Kasumi-1 (cell line): ENCODE measurements at places on chromosomes 2 and 18.

DNA sequence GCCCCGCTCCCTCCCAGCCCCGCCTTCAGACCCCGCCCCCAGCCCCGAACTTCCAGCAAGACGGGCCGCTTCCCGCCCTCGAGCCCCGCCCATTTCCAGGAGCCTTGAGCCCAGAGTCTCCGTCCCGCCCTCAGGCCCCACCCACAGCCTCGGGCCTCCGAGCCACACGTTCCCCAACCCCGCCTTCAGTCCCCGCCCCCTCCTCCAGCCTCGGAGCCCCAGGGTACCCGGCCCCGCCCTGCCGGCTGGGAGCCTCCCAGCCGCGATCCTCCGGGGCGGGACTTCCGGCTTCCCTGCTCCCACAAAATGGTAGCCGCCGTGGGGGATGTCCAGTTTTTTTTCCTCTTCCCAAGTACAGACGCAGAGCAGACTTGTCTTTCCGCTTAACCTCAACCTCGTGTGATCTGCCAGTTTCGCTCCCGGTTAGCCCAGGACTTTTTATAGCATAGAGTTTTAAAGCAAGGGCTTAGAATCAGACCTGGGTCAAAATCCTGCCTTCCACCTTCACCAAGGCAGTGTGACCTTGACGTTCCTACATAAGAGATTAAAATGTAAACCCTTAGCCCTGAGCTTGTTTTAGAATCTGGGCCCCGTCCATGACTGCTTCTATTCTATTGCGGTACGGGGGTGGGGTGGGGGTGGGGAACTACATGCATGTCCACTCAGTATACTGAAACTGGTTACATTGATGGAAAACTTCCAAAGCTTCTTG lies 435 bp upstream of the GPR155 start:
- DNase-seq: peak; percentile 98

DNA sequence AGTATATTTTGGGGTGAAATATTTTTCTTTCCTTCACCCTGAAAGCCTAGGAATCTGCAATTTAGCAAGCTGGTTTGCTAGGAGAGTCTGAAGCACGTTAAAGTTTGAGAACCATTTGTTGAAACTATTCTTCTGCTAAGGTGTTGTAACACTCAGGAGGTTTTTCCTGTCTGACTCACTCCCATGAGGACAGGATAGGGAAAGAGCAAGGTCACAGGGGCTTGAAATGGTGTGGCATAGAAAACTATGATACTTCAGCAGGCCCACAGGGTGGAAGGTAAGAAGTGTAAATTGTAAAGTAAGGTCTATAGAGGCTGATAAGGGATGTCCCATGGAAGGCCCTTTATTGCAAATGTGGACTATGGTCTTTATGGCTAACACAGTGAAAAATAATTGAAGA lies 177.7 kb upstream of the ZC3H15 start:
- DNase-seq: no peak

GRCh38 chr2:9244985-9245544 lies 38.5 kb downstream of the ASAP2 start:
- no peak for DNase-seq

- DNase-seq: no peak
These were observed 36.1 kb downstream of the METTL21A start for GRCh38 chr2:207589143-207589542.

GRCh38 chr2:158501301-158501700 lies 44.5 kb downstream of the PKP4 start:
- DNase-seq: no peak

DNA sequence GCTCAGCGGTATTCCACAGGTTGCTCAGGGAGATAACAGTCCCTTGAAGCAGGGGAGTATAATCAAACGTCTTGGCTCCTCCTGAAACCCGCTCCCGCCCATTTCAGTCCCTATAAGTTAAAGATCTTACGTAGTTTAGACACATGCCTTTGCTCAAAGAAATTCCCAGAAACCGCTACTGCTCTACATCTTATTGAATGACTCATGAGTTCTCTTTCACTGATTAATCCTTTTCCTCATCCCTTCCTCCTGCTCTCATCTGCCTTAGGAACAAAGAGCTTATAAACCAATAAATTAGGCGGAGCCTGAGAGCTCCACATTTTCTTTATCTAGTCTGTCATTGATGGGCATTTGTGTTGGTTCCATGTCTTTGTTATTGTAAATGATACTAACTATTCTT lies 4.2 kb upstream of the SERPINB4 start:
- no peak for DNase-seq

GRCh38 chr2:60505240-60505879 lies 48.1 kb downstream of the BCL11A start:
- no peak for DNase-seq

DNA sequence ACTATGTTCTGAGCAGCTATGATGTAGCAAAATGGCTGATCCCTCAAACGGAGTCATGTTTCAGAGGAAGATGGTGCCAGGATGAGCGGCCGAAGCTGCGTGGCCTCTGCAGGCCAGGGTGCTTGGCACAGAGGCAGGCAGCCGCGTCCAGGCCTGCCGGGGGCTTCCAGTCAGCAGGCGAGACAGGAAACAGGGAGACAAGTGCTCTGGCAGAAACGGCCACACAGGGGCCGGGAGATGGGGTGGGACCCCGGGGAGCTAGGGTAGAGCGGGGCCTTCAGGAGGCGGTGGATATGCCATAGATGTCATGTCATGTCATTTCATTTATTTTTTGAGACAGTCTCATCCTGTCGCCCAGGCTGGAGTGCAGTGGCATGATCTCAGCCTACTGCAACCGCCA lies 50.7 kb downstream of the EIPR1 start:
- no peak for DNase-seq

DNA sequence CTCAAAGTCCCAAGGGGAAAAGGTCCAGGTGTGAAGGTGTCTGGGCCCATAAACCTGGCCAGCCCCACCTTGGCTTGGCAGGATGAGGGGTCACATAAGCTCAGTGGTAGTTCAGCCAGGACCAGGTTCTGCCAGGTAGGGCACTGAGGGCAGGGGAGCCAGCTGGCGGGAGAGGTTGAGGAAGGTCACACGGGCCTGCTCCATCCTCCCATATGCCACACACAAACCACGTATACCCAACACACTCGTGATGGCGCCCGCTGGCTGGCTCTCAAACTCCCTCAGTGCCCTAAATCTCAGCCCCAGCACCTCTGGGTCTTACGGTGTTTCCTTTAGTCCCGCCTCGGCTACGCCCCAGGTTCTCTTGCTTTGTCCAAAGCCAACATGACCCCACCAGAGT lies 160.5 kb downstream of the ZFP36L2 start:
- DNase-seq: no peak

- no peak for DNase-seq
These were observed 29.9 kb downstream of the MRPL19 start for GRCh38 chr2:75676464-75676863.

GRCh38 chr2:20129331-20130159 lies 78.1 kb upstream of the LAPTM4A start:
- no peak for DNase-seq

DNA sequence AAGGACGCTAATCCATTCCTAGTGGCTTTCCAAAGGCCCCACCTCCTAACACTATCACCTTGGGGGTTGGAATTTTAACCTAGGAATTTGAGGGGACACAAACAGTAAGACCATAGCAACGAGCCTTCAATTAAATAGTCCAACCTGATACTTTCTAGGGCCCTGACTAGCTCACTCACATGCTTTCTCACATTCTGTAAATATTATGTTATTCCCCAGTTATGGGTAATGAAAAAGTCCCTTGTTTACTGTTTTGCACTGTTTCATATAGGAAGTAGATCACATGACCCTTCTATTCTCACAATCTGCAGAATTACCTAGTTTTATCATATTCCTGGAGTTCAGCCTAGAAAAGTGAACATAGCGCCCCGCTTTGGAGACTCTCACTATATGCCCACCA lies 1212.1 kb upstream of the ACVR2A start:
- DNase-seq: no peak
